Astrocyte of the hippocampus (primary cell): ENCODE measurements at places on chromosomes 1 and 21.

GRCh38 chr1:33259879-33260278 is 3.6 kb downstream of the ZNF362 start:
- no peak for DNase-seq

DNA sequence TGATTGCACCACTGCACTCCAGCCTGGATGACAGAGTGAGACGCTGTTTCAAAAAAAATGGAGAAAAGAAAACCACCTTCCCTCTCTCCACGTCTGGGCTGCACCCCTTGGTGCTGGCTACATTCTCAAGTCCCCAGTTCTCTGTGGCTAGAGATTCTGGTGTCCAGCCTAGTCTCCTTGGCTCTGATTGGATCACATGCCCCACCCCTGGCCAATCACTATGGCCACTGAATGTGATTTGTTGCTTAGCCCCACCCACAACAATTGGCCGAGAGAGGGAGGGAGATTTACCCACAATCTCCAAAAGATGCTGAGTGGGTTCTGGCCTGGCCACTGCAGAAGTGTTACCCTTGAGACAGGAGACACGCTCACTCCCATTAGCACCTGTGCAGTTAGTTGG is 39.4 kb downstream of the FHAD1 start:
- DNase-seq, result no peak

DNA sequence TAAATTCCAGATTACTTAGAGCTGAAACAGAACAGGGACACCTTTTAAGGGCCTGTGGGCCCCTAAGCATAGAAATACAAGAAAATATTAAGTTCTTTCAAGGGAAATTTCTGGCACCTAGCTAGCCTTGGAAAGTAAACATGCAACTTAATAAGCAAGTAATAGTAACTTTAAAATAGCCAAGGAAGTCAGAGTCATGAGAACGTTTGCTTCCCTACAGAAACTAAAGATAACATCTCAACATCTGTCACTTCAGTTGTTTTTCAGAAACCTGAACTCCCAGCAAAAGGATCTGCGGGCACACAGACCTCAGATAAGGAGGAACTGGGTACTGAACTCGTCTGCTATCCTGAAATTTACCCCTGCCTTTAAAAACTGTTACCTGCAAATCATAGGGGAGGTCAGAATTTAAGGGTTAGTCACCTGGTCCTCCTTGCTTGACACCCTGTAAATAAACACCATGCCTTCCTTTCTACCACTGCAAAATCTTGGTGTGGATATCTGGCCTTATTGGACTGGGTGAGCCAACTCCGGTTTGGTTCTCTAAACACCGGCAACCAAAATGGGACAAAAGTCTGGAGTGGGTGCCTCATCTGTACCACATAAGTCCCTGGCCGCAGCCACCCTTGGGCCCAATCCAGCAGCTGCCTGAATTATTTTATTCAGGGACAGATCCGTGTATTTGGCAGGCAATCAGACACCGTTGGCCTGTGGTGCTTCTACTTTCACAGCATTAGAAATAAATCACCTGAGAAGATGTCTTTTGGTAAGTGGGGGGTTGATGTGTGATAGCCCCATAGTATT is 27.9 kb downstream of the NRDC start:
- DNase-seq, result peak; percentile 32

DNA sequence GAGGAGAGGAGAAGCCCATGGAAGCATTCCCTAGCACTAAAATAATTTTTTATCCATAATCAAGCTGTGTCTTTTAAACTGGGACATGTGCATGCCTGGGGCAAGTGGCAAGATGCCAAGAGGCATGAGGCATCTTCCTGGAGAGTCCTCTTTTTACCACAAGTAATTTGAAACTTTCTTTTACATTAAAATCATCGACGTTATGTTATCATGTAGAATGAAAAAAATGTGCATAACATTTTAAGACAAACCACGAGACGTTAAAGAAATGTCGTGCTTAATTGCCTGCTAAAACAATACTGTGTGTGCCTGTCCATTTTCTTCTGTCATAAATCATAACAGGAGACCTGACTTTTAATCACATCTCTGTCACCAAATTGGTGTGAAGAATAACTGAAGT is 1.5 kb downstream of the STYXL2 start:
- DNase-seq, result peak; percentile 54

GRCh38 chr1:89980605-89981004 is 14.3 kb upstream of the ZNF326 start:
- DNase-seq, result no peak
